Muscle of arm (tissue), 14 donors: ENCODE measurements at places on chromosomes 13 and 19.

GRCh38 chr13:23980160-23980551, 82.9 kb upstream of the C1QTNF9B start:
- peak; percentile 76 for DNase-seq

DNA sequence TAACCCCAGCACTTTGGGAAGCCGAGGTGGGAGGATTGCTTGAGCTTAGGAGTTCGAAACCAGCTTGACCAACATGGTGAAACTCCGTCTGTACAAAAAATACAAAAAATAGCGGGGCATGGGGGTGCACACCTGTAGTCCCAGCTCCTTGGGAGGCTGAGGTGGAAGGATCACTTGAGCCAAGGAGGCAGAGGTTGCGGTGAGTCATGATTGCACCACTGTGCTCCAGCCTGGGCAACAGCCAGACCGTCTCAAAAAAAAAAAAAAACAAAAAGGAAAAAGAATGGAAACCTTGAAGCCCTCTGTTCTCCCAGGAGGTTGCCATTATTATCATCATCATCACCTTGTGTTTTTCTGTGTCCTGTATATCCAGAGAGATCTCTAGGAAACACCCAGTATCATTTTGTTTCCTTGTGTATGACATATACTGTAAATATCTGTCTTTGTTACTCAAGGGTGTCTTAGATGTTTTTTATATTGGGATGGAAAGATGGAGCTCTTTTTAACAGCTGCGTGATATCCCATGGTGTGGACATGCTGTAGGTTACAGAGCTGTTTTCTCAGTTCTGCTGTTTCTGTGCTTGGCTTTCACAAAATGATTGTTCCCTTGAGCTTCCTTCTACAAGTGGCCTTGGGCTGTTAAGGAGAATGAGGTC, 11.8 kb downstream of the CHAF1A start:
- no peak for DNase-seq

GRCh38 chr13:97256343-97256783, 34.2 kb downstream of the MBNL2 start:
- DNase-seq: no peak

DNA sequence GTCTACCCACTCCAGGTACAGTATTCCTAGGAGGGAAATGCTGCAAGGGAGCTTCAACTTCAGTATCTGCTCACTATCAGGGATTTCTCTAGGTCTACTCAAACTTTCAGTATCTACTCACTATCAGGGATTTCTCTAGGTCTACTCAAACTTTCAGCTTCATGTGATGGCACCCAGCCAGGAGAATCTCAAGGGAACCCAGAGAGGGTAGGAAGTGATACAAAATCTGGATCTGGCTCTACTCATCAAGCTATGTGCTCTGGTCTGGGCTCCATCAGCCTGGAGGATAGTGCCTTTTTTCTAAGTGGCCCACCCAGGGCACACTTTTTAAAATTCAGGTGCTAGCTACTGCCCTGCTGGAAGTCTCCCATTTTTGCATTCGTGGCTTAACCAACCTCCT, 52.3 kb upstream of the FNDC3A start:
- DNase-seq: no peak

- DNase-seq: peak; percentile 43
Measured at GRCh38 chr13:29465741-29466293, 129.7 kb downstream of the SLC7A1 start.

DNA sequence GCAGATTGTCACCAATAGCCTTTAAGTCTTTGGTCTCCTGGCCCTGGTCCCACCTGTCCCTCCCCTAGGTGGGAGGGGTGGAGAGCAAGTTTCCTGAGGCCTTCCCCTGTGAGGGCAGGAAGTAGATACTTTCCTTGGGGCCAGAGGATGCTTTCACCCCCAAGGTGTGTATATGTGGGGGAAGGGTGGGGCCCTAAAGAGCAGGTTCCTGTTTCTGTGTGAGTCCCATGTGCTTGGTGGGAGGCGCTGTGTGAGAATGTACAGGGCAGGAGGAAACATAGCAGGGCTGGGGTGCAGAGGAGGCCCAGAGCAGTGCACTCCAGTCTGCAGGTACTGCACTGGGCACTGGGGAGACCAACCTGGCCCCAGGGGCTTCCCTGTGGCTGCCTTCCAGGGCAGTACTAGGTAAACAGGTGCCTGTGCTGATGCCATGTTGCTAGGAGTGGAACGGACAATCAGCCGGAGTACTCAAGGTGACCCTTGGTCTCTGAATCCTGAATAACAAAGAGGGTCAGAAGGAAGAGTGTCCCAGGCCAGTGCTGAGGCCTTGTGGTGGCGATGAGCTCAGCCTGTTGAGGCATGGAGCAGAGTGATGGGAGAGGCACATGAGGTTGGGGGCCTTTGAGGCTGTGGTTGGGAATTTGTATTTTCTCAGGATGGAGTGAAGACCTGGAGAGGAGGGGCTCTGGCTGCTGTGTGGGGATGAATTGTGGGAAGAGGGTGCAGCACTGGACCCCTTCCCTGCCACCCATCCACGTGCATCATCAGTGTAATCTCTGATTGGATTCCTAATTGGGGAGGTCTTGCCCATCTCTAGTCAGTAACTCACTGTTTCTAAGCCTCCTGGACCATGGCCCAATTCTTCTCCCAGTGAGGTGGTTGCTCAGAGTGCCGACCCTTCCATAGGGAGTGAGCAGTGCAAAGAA, 5.1 kb downstream of the EGLN2 start:
- no peak for DNase-seq

DNA sequence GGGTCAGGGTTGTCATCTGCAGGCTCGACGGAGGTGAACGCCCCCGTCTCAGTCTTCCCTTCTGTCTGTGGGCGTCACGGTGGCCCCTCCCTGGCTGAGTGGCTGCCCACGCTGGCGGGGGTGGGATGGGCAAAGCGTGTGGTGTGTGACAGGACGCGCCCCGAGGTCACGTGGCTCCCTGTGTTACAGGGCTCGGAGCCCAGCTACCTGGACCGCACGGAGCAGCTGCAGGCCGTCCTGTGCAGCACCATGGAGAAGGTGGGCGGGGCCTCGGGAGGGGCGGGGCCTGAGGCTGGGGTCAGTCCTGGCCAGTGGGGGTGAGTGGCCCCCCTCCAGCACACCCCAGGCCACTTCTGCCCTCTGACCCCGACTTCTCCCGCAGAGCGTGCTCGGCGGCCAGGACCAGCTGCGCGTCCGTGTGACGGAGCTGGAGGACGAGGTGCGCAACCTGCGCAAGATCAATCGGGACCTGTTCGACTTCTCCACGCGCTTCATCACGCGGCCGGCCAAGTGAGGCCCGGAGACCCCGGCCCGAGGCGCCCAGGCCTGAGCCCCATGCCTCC, 6.3 kb upstream of the GRIN3B start:
- DNase-seq: no peak

DNA sequence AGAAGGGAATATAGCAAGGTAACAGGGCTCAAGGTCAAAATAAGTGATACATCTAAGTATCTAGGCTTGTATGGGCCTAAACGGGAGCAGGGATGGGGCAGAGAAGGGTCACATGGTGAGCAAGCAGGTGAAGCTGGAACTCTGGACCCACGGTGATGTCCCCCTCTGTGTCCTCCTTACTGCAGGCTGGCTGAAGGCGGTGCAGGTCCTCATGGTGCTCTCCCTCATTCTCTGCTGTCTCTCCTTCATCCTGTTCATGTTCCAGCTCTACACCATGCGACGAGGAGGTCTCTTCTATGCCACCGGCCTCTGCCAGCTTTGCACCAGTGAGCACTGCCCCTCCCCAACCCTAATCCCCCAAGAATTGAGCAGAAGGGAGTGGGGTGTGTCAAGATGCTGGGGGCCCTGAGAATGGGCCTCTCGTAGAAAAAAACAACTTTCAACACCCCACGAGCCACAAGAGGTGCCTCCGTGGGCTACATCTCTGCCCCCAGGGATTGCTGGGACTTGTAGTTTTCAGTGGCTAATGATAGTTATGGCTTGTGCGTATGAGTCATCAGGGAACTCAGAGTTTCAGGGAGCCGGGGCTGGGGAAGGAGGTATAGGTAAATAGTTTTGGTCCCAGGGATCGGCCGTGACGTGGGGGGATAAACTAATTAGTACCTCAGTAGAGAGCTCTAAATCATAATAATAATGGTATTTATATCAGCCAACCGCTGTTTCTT, 4.0 kb downstream of the EMP3 start:
- DNase-seq: no peak

- DNase-seq: no peak
Measured at GRCh38 chr19:49553451-49554271, 25.9 kb downstream of the RCN3 start.

DNA sequence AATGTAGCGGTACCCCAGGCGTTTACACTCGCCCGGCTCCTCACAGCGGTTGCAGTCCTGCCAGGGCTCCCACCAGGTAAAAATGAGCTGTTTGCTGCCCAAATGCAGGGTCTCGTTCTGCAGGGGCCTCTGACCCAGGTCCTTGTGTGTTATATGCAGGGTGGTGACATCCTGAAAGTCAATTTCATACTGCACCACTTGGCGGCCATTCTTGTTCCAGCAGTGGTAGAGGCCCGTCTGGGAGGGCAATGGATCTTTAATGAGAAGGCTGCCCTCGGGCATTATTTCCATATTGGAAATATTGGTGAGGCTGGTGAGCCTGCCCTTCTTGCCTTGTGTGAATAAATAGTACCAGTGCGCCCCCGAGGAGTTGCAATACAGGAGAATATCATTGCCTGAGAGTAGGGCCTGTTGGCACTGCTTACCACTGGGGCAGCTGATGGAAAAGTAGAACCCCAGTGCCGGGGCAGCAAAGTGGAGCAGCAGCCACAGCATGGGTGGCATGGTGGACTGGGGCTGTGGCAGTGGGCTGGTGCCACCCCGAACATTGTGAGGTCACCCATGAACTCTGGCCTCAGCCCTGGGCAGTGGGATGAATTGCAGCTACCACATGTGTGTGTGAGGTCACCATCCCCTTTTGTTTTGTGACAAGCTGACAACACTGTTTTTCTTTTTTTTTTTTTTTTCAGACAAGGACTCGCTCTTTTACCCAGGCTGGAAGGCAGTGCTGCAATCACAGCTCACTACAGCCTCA, at the start of gene FAM187B:
FAM187B (minus strand) TSS at position 563 of the 754 bp plus-strand sequence; CDS start at position 504, 59 bp downstream.
- no peak for DNase-seq

DNA sequence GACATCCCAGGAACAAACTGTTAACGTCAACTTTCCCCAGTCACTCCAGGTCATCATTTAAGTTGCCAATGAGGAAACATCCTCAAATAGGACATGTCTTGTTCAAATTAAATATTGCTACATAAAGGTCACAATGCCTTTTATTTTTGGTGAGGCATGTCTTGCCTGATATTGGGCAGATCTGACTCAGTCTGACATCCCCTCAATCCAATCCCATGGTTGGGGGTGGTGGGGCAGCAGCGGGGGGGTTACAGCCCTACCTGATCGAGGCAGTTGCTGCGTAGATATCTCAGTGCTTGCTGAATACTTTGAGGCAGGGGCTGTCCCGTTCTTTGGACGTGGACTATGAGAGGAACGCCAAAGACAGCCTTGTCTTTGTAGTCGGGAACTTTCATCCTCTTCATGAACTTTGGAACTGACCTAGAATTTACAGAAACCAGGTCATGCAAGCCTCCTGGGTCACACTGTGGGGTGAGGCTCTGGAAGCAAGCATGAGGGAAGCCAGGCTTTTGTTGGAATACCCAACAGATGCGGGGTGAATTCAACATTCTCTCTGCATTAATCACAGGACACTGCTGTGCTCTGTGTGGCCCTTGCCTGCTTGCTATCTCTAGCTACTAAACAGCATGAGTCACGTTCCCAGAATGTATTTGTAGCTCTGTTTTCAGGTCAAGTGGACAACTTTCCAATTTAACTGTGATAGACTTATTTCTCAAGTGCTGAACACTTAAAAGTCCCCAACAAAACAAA, 109.8 kb downstream of the KL start:
- no peak for DNase-seq

GRCh38 chr13:93226065-93226622, 463 bp upstream of the GPC6 start:
- DNase-seq: no peak

DNA sequence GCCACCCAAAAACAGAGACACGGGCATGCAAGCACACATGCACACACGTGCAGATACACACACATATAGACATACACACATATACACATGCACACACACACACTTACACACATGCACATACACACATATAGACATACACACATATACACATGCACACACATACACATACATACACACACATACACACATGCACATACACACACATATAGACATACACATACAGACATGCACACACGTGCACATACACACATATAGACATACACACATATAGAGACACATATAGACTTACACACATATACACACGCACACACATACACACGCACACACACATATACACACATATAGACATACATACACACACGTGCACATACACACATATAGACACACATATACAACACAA, 92.1 kb downstream of the GADD45B start:
- no peak for DNase-seq

DNA sequence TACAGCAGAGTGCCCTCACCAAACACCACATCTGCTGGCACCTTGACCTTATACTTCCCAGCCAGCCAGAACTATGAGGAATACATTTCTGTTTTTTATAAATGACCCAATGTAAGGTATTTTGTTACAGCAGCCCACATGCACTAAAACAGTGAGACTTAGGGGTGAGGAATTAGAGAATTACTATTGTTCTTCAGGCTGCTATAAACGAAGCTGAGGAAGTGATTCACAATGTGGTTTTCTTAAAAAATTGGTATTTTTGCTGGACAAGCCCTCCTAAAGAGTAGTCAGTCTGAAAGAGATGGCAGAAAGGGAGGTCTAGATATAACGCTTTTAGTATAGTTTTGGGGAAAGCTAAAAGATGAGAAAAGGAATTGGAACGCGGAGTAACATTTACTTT, 101.0 kb downstream of the SLITRK6 start:
- no peak for DNase-seq

- no peak for DNase-seq
Measured at GRCh38 chr19:14809272-14810057, 25.5 kb downstream of the OR7A5 start.

DNA sequence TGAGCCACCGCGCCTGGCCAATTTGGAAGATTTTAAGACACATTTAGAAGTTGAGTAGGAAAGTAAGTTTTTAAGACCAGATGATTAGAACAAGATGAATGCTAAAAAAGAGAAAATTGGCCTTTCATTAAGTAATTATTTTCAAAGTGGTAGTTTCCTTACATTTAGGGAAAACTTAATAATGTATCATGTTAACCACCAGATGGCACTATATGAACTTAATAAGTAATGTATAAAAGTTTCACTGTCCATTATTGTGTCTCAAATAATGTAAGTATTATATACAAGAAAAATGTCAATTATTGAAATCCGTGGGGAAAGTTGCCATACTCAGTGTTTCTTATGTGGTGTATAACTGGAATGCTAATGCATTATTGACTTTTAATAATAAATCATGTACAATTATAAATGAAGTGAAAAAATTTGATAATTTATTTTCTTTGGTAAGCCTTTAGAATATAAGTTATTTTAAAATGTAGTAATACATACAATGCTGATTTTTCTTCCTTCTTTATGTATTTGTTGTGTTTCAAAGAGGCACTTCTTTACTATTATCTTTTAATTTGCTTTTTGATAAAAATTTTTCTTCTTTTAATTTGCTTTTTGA, 29.2 kb downstream of the COG6 start:
- peak; percentile 12 for DNase-seq

DNA sequence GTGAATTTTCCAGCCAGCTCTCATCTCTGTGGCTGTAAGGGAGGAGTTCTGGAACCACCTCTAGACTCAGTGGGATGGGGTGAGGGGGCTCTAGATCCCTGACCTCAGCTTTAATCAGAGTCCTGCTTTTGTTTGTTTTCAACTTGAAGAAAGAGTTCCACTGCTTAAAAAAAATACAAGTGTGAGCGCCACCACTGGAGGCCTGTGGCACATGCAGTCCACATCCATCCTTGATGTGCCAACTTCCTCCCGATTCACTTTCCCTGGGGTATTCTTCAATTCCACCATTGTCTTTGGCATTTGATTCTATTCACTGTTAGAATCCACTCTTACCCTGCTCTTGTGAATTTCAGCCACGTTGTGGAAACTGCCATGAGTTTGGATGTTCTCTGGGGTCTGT, 62.4 kb upstream of the GJB6 start:
- no peak for DNase-seq
